CD4-positive, alpha-beta memory T cell (primary cell): ENCODE measurements at places on chromosomes 7 and 10. TPM values are rescaled to one million over a fixed set of nuclear protein-coding genes. Genes with fewer than 3 reads are reported as not detected.
A peak's percentile ranks its signal among the peaks of the same experiment; 100 is the strongest.

- no peak for DNase-seq
- no peak overlapping the region for H3K27ac ChIP-seq
- no peak overlapping the region for H3K4me3 ChIP-seq
These were observed 32.2 kb downstream of the CALML5 start for GRCh38 chr10:5467207-5467535.

DNA sequence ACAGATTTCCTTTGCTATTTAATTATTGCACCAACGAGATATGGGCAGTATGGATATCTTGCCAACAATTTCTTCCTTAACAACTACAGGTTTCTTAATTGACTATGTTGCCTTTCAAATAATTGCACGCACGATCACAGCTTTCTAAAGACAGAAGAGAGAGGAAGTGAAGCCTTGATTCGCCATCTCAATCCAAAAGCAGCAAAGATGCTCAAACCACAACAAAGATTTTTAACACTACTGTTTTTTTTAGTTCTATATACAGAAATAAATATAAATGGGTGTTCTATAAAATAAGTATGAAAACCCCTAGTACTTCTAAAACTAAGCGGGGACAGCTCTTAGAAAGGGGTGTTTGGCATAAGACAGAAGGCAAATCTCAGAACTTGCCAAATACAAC, 251.3 kb downstream of the SFMBT2 start:
- peaks cover 16% of the 10 kb centered on the region for H3K4me1 ChIP-seq
- H3K36me3 ChIP-seq: peaks cover 8% of the 10 kb centered on the region
- DNase-seq: peak; percentile 24

DNA sequence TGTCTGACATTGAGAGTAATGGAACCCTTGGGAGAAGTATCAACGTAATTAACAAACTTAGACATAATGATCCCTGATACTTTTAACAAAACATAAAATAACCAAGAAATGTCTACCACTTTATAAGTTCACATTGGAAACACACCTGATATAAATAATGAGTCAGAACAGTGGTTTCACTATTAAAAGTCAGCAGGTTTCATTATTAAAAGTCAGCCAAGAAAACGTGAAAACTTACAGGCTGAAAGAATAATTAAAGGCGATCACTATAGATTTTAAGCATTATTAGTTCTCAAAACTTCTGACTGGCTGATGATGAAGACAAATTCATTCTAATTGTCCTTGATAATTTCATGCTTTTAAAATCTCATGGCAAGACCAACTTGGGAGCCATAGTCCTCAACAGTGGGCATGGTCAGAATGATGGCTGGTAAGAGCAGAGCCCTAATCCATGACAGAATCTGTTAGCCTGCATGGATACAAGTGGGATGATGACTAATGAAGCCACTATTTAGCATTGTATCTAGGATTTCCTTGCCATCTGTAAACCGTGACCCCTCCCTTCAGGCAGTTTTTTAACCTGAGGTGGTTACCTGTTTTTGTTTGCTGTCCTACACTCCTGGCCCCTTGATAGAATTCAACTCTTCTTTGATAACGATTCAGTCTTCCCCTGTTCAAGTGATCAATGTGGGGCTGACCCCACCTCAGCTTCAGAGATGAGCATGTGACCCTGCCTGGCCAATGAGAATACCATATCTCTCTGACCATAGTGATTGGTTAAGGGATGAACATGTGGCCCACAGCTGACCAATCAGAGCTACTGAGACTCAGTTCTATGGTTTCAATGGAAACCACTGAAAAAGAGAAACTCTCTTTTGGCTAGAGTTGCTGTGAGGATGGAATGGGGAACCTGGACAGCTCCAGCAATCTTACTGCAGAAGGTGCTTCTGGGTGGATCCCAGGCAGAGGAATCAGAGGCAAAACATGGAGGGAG, 151.0 kb downstream of the PLPP4 start:
- no peaks in the 10 kb centered on the region for H3K36me3 ChIP-seq
- DNase-seq: no peak
- no peak overlapping the region for H3K4me3 ChIP-seq
- H3K27me3 ChIP-seq: no peaks in the 10 kb centered on the region
- H3K27ac ChIP-seq: no peak overlapping the region
- no peaks in the 10 kb centered on the region for H3K4me1 ChIP-seq

CCM2 gene
- total RNA-seq: 192 TPM

NOM1 gene
- 31.4 TPM for total RNA-seq

HYAL4 gene
- total RNA-seq: not detected
